ENCODE measurements at places on chromosomes 6 and 20.

DNA sequence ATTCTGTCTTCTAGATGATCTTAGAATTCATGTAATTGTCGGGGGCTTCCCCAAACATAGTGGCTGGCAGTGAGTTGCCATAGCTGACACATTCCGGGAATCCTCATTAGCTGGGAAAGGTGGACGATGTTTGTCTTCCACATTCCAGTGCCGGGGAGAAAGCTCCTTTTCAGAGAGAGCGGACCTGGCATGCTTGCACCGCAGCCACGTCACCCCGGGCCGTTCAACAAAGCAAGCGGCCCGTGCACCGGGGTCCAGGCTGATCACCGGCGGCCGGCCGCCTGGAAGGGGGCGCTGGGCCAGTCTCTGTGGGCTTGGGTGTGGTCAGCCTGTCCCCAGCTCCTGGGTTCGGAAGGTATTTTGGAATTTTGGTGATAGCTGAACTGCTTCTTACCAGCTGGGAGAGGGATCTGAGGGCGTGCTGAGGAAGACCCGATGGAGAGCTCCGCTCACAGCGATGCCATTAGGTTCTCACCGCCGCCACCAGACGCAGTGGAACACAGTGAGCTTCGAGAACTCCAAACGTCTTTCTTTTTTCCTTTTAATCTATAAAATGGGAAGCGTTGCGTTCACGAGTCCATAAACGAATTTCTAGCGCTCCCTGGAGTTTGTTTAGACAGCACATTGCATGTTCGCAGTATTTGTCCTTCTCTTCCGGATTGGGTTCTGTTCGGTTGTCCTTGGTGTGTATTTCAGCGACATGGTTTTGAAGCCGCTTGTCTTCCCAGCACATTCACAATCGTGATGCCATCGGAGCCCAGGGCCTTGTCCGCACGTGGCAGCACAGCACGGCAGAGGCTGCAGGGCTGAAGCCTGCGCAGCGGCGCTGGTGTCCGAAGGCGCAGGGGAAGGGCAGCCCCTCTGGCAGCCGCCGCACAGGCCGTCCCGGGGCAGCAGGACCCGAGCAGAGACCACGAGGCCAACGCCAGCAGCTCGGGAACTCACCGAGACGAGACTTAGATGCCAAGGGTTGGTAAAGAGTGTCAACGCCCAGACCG is 557.6 kb downstream of the QKI start:
- H3K4me3 ChIP-seq, result no peak overlapping the region
- H3K27me3 ChIP-seq, result no peaks in the 10 kb centered on the region
- DNase-seq, result no peak
- H3K4me1 ChIP-seq, result no peaks in the 10 kb centered on the region
- H3K36me3 ChIP-seq, result no peaks in the 10 kb centered on the region

DNA sequence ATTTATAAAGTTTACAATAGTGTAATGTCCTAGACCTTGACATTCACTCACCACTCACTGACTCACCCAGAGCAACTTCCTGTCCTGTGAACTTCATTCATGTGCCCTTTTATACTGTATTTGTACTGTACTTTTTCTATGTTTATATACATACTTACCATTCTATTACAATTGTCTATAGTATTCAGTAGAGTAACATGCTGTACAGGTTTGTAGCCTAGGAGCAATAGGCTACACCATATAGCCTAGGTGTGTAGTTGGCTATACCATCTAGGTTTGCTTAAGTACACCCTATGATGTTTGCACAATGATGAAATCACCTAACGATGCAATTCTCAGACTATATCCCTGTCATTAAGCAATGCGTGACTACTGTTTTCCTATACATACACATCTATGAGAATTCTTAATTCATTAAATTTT is 17.5 kb downstream of the EDEM2 start:
- no peak overlapping the region for H3K4me3 ChIP-seq
- DNase-seq, result no peak

DNA sequence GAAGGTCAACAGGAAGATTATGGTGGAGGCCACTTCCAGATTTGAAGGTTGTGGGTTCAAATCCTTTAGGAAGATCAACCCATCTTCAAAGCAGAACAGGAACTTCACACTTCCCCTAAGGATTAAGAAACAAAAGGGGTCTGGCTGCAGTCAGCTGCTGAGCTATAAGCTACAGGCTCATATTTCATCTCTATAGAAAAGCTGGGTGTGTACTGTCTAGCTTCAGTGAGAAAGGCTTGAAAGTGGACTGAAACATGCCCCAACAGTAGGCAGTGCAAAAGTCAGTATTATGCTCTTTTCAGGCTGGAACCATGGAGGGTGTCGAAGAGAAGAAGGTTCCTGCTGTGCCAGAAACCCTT is 60.1 kb upstream of the SPDEF start:
- H3K27me3 ChIP-seq, result no peaks in the 10 kb centered on the region
- no peak overlapping the region for H3K27ac ChIP-seq
- DNase-seq, result no peak
- no peaks in the 10 kb centered on the region for H3K4me1 ChIP-seq
- no peak overlapping the region for H3K4me3 ChIP-seq

GRCh38 chr6:160198606-160199211 is 59.9 kb downstream of the SLC22A2 start:
- DNase-seq, result no peak
- H3K27ac ChIP-seq, result no peak overlapping the region
- H3K4me3 ChIP-seq, result no peak overlapping the region
- no peaks in the 10 kb centered on the region for H3K4me1 ChIP-seq
- H3K36me3 ChIP-seq, result no peaks in the 10 kb centered on the region
- no peaks in the 10 kb centered on the region for H3K27me3 ChIP-seq

- H3K27ac ChIP-seq, result no peak overlapping the region
- H3K36me3 ChIP-seq, result no peaks in the 10 kb centered on the region
- H3K4me3 ChIP-seq, result no peak overlapping the region
- DNase-seq, result no peak
These were observed 583.8 kb upstream of the GJE1 start for GRCh38 chr6:141548966-141549365.

GRCh38 chr6:132198896-132199295 is 202.4 kb downstream of the MOXD1 start:
- no peak for DNase-seq
- H3K27ac ChIP-seq, result peak overlapping the region; percentile 48
- H3K36me3 ChIP-seq, result no peaks in the 10 kb centered on the region
- no peaks in the 10 kb centered on the region for H3K4me1 ChIP-seq

DNA sequence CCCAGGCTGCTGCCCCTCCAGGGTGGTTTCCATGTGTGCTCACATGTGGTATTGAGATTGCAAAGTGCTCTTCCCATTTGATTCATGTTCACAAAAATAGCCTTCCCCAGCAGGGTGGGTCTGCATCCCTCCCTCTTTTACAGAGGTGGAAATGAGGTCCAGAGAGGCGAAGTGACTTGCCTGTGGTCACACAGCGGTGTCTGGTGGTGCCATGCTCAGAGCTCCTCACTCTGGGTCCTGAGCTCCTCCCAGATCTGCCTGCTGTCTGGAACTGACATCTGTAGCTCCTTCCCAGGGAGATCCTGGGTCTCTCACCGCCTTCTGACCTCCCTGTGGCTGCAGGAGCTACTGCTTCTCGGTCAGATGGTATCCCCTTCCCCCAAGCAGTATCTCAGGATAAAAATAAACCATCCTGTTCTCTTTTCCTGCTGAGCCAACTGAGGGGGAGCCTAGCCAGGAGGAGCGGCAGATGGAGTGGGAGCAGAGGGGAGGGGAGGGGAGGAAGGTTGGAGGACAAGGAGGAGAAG is 11.9 kb downstream of the CD40 start:
- H3K4me1 ChIP-seq, result no peaks in the 10 kb centered on the region
- no peak overlapping the region for H3K4me3 ChIP-seq
- no peaks in the 10 kb centered on the region for H3K36me3 ChIP-seq
- H3K27me3 ChIP-seq, result no peaks in the 10 kb centered on the region
- H3K27ac ChIP-seq, result no peak overlapping the region

DNA sequence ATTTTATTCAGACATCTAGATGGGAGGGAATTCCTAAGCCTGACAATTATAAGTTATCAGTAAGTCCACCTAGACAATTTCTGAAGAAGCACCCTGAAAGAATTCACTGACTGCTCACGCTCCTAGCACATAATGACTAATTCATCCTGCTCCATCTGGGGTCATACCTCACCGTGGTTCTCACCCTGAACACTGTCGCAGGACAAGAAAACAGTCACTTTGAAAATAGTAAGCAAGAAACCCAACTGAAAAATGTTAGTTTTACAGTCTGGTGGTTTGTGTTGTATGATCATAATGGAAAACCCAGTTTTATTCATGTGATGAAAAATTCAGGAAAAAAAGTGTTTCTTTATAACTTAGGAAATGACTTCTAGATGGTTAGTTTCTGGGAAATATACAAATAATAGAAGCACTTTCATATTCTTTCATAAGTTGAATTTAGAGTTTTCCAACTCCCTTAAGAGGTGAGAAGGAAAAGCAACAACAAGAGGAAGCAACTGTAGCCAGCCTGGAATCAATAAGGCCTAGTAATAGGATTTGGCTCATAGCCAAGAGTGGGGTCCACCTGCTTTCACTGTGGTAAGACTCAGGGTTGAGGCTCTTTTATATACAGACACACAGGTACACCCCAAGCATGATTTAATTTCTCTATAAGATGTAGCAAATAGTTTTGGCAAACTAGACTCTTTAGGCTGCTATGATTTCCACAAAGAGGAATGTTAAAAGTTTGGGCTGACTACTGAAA is 94.1 kb downstream of the HIVEP2 start:
- DNase-seq, result no peak
- no peak overlapping the region for H3K4me3 ChIP-seq
- no peak overlapping the region for H3K27ac ChIP-seq
- H3K36me3 ChIP-seq, result no peaks in the 10 kb centered on the region
- no peaks in the 10 kb centered on the region for H3K4me1 ChIP-seq

- H3K4me3 ChIP-seq, result peak overlapping the region; percentile 10
- H3K27me3 ChIP-seq, result no peaks in the 10 kb centered on the region
- H3K36me3 ChIP-seq, result no peaks in the 10 kb centered on the region
- DNase-seq, result no peak
These were observed 280.4 kb upstream of the TAB2 start for GRCh38 chr6:149037051-149037671.

- DNase-seq, result no peak
- H3K36me3 ChIP-seq, result no peaks in the 10 kb centered on the region
- no peak overlapping the region for H3K27ac ChIP-seq
- no peak overlapping the region for H3K4me3 ChIP-seq
- H3K4me1 ChIP-seq, result no peaks in the 10 kb centered on the region
These were observed 622.8 kb upstream of the EPHA7 start for GRCh38 chr6:94041945-94042709.
